Activated naive CD4-positive, alpha-beta T cell treated with anti-CD3 and anti-CD28 coated beads, Interleukin-2, amount 50 U/mL, for 16 hours (primary cell): ENCODE measurements at places on chromosomes 16 and 17.

DNA sequence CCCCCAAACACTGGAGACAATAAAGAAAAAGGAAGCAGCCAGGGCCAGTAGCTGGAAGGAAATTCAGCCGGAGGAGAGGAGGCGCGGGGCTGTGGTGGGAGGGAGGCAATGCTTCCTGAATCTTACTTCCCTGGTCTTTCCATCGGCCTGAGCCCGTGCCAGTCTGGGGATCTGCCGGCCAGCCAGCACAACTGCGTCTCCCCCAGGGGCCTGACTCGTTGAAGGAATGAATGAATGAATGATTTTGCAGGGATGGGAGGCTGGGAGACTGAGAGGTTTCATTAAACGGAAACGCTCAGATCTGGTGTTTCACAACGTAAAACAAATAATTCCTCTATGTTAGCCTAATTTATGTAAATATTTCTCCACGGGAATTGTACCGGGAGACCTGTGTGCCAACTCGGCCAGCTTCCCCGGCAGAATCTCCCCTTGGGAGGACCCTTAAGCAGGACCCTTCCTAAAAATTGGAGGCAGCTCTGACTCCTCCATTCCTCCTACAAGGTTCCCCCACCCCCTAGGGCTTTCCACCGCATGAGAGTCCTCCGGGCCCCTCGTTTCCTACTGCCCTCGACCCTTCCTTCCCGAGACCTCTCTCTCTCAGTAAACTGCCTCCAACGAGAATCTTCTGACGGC, 1.3 kb upstream of the BAIAP2 start:
- no peak for DNase-seq

DNA sequence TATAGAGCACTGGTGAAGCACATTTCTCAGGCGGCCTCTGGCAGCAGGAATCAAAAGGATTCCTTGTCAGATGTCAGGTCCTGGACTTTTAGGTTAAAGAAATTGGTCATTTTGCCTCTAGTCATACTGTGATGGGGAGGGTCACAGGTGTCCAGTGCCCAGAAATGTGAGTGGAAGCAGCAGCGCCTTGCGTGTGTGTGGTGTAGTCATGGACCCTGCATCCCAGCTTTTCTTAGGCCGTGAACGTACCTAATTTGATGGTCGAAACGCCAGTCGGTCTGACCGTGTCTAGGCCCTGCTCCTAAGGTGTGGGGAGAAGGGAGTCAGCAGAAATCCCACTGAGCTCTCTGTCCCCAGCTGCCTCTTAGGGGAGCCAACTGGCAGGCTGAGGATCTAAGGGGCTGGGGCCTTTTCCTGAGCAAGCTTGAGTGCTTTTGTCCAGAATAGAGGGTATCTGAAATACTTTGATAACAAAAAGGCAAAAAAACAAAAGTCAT, 32.0 kb downstream of the POLR3E start:
- DNase-seq = no peak

- no peak for DNase-seq
Measured at GRCh38 chr17:3639981-3640596, 3.5 kb downstream of the CTNS start.

GRCh38 chr16:18788828-18789514, 1.2 kb downstream of the RPS15A start:
- DNase-seq = no peak

DNA sequence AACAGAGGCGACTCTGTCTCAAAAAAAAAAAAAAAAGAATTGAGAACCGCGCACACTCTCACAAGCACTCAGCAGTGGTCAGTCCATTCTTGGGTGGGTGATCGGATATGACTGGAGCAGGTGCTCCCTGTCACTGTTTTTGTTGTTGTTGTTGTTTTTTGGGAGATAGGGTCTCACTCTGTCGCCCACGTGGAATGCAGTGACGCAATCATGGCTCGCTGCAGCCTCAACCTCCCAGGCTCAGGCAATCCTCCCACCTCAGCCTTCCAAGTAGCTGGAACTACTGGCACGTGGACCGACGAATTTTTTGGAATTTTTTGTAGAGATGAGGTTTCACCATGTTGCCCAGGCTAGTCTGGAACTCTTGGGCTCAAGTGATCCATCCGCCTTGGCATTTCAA, 30.0 kb downstream of the RAB11FIP3 start:
- no peak for DNase-seq

DNA sequence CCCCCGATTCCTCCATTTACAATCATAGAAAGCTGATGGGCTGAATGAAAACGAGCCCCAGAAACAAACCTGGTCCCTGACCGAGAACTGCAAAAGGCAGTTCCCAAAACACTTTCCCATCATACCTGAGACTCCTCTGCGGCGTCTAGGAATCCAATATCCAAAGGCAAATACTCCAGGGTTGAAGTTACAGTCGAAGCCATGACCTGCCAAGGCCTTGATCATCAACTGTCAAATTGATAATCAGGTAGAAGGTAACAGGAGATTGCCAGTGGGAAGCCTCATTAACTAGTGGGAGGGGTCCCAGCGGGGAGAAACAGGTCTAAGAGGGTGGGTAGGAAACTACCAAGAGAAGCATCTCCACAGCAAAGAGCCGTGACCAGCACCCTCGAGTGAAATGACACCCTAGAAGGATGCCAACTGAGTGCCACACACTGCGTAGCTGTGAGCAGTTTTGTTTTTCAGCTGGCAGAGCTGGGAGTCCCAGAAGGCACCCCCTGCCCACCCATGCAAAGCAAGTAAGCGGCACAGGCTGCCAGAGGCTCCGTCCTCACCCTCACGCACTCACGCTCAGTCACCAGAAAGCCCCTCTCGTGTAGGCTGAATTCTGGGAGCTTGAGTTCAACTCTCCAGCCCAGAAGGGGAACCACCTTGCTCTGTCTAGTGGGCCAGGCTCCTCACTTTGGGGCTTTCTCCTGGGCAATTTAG, 146.1 kb downstream of the GAS7 start:
- DNase-seq = no peak

DNA sequence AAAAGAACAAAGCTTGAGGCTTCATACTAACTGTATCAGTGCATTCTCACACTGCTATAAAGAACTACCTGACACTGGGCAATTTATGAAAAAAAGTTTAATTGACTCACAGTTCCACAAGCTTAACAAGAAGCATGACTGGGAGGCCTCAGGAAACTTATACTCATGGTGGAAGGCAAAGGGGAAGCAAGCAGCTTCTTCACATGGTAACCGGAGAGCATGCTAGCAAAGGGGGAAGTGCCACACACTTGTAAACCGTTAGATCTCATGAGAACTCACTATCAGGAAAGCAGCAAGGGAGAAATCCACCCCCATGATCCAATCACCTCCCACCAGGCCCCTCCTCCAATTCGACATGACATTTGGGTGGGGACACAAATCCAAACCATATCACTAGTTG, 25.3 kb downstream of the CTRB2 start:
- DNase-seq = no peak

- DNase-seq = no peak
Measured at GRCh38 chr16:57559072-57559790, 16.8 kb downstream of the ADGRG5 start.

GRCh38 chr16:13426269-13426668, 493.7 kb upstream of the ERCC4 start:
- DNase-seq = no peak

DNA sequence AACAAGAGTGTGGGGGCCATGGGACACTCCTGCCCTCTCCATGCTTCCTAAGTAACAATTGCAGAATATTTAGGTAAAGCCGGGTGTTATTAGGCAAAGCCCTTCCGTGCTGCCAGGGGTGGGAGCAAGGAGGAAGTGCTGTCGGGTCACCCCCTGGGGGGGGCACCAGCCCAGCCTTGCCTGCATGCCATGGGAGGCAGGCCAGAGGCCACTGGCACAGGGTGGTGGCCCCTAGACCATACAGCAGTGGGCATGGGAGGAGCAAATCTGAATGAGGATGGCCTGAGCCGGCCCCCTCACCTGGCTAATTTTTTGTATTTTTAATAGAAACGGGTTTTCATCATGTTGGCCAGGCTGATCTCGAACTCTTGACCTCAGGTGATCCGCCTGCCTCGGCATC, 355.7 kb upstream of the CDH8 start:
- DNase-seq = no peak

- DNase-seq = no peak
Measured at GRCh38 chr17:29368926-29369325, 21.2 kb upstream of the TAOK1 start.

DNA sequence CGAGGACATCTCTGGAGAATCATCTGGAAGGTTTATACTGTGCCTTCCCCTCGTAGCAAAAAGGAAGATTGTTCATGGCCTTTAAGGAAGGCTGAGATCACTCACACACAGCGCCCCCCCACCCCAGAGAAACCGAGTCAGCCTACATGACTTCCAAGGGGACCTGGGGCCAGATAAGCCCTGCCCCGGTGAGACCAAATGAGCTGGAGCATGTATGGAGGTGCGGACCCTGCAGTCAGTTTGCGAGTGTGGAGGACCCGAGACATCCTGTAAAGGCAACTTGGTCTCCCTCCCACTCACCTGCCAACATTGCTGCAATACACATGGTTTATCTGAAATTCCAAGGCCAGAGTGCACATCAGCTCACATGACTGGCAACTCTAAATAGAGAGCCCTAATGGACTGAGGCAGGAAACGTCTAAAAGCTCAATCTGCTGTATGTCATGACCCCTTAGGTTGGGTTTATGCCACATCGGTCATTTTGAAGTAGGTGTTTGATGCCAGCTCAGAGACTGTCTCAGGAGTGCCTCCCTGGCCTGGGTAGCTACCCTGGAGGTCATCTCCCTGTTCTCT, 233.6 kb downstream of the CPPED1 start:
- DNase-seq = no peak

- DNase-seq = no peak
Measured at GRCh38 chr17:10177131-10177912, 21.1 kb downstream of the GAS7 start.

GRCh38 chr16:82636485-82636884, 9.7 kb downstream of the CDH13 start:
- no peak for DNase-seq
